H1 (cell line): ENCODE measurements at places on chromosomes 4 and X. TPM values are rescaled to one million over a fixed set of nuclear protein-coding genes. Genes with fewer than 3 reads are reported as not detected.

The AFM gene
- not detected in 2 replicates for polyA plus RNA-seq

The ADGRL3 gene
- 3.9 and 6.6 TPM in 2 replicates for polyA plus RNA-seq

The DMD gene
- 4.6 and 4.8 TPM in 2 replicates for polyA plus RNA-seq

The FAM9B gene
- polyA plus RNA-seq, result not detected in 2 replicates

The NR0B1 gene
- polyA plus RNA-seq, result 0.24 and 0.26 TPM in 2 replicates

The DGKK gene
- 3.2 and 4.9 TPM in 2 replicates for polyA plus RNA-seq

The MTMR8 gene
- 0.77 and 1.3 TPM in 2 replicates for polyA plus RNA-seq

The IGSF1 gene
- 24.3 and 39.9 TPM in 2 replicates for polyA plus RNA-seq
